Adrenal gland (tissue), 19 donors: ENCODE measurements at places on chromosomes 7 and 10.
A peak's percentile ranks its signal among the peaks of the same experiment; 100 is the strongest.

GRCh38 chr10:84155521-84155920 lies 16.2 kb downstream of the GHITM start:
- no peak overlapping the region for H3K27ac ChIP-seq
- no peaks in the 10 kb centered on the region for H3K27me3 ChIP-seq
- H3K4me1 ChIP-seq = no peaks in the 10 kb centered on the region
- H3K36me3 ChIP-seq = peaks cover 52% of the 10 kb centered on the region
- DNase-seq = no peak

GRCh38 chr10:124918191-124918830 lies 23.6 kb upstream of the ZRANB1 start:
- H3K27ac ChIP-seq = peak overlapping the region; percentile 92
- no peak for DNase-seq
- H3K4me1 ChIP-seq = peaks cover 10% of the 10 kb centered on the region

GRCh38 chr10:98286419-98286818 lies 18.4 kb upstream of the LOXL4 start:
- no peaks in the 10 kb centered on the region for H3K36me3 ChIP-seq
- no peaks in the 10 kb centered on the region for H3K4me1 ChIP-seq
- no peaks in the 10 kb centered on the region for H3K27me3 ChIP-seq
- no peak overlapping the region for H3K4me3 ChIP-seq

DNA sequence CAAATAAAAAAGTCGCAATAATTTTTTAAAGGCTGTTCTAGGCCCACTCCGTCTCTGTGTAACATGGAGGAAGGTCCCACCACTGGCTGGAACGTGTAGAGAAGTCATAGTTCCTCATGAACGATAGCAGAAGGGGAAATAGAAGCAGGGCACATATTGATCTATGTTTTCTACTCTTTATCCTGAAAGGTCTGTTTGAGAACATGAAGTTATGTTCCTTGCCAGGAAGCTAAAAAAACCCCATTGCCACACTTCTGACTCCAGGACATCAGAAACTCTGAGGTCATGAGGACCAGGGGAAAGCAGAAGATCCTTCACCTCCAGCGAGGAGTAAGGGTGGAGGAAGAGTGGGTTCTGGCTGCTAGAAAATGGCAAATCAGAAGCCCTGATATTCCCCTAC lies 10.8 kb downstream of the ANKRD22 start:
- H3K36me3 ChIP-seq = no peaks in the 10 kb centered on the region
- no peak for DNase-seq
- H3K27ac ChIP-seq = no peak overlapping the region
- H3K27me3 ChIP-seq = no peaks in the 10 kb centered on the region
- peaks cover 1% of the 10 kb centered on the region for H3K4me1 ChIP-seq

GRCh38 chr7:22564511-22565045 lies 64.6 kb upstream of the STEAP1B start:
- no peak overlapping the region for H3K4me3 ChIP-seq
- peak overlapping the region; percentile 48 for H3K27ac ChIP-seq
- peaks cover 30% of the 10 kb centered on the region for H3K4me1 ChIP-seq

GRCh38 chr7:14144109-14144508 lies 154.6 kb upstream of the ETV1 start:
- H3K4me3 ChIP-seq = no peak overlapping the region
- DNase-seq = no peak
- no peaks in the 10 kb centered on the region for H3K36me3 ChIP-seq
- no peaks in the 10 kb centered on the region for H3K4me1 ChIP-seq
- no peaks in the 10 kb centered on the region for H3K27me3 ChIP-seq

- peak; percentile 32 for DNase-seq
- no peaks in the 10 kb centered on the region for H3K27me3 ChIP-seq
- H3K4me3 ChIP-seq = no peak overlapping the region
- H3K4me1 ChIP-seq = peaks cover 14% of the 10 kb centered on the region
- H3K27ac ChIP-seq = no peak overlapping the region
Observed at GRCh38 chr10:7354330-7355047, 56.3 kb downstream of the SFMBT2 start.

DNA sequence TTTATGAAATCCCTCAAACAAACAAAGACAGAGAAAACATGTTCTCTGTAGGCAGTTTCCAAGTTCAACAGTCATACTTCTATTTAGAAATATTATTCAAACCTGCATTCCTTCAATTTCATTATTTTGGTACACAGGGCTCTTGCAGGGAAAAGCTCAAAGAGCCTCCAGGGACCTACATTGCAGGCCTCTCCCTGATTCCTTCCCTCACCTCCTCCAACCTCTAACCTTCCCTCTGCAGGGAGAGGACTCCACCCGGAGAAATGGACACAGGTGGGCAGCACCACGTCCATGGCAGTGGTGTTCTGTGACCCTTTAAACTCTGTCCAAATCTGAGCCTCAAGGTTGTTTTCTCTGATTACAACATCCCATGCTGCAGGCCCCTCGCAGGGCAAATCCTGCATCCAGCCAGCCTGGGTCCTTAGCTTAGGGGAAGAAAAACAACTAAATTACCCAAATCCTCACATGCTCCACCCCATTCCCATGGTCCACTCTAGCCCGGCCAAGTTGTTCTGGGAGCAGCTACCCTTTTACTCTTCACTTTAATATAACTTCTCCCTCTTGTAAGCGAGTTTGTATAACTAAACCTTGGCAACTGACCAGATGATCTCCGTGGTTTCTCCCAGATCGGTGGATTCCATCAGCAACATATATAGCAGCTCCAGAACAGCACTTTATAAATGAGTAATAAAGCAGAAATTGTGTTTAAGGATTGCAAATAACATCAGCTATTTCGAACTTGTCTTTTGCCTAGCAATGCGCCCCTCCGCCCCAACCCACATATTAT lies 129.8 kb downstream of the CUBN start:
- H3K4me3 ChIP-seq = no peak overlapping the region
- no peaks in the 10 kb centered on the region for H3K27me3 ChIP-seq
- no peak overlapping the region for H3K27ac ChIP-seq
- H3K36me3 ChIP-seq = no peaks in the 10 kb centered on the region
- no peak for DNase-seq

- no peak for DNase-seq
- H3K27ac ChIP-seq = no peak overlapping the region
- no peaks in the 10 kb centered on the region for H3K27me3 ChIP-seq
- H3K36me3 ChIP-seq = no peaks in the 10 kb centered on the region
Observed at GRCh38 chr10:113735913-113736312, 15.6 kb upstream of the PLEKHS1 start.
